ENCODE measurements at places on chromosomes 3 and 15.
A peak's percentile ranks its signal among the peaks of the same experiment; 100 is the strongest.

DNA sequence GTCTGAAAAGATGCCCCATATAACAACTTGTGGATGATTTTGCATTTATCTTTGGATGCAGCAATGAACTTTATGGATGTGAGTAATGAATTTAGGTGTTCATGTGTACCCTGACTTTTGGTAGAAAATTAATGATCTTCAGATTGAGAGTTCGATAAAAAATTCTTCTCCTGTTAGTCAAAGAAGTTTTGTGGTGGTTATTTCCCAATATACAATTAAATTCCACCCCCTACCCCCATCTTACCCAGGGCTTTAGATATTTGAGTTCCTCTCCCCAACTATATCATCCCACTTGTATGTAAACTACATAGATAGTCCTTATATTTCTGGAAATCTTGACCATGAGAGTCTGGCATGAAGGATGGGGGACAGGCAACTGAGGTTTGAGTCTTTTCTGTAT is 126.1 kb upstream of the ALDH1A3 start:
- no peak for DNase-seq
- H3K27me3 ChIP-seq, result no peaks in the 10 kb centered on the region
- H3K36me3 ChIP-seq, result no peaks in the 10 kb centered on the region
- H3K4me1 ChIP-seq, result no peaks in the 10 kb centered on the region

GRCh38 chr3:140117096-140117526 is 182.1 kb downstream of the CLSTN2 start:
- no peaks in the 10 kb centered on the region for H3K27me3 ChIP-seq
- H3K27ac ChIP-seq, result no peak overlapping the region
- H3K4me1 ChIP-seq, result peaks cover 10% of the 10 kb centered on the region
- no peak overlapping the region for H3K4me3 ChIP-seq
- DNase-seq, result no peak
- H3K36me3 ChIP-seq, result no peaks in the 10 kb centered on the region

DNA sequence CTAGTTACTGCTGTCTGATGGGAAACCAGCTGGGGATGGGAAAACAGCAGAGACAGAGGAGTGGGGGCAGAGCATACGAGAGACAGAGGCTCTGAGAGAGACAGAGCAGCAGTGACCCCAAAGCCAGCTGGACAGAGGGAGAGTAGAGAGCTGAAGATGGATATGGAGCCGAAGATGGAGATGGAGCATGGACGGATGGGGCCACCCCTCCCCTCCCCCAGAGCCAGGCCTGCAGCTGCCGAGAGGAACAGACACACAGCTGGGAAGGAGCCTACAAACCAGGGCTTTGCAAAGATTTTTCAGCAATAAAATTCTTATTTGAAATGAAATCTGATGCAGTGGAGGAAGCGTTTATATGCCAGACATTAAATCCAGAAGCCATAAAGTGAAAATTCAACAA is 167.6 kb upstream of the LINGO1 start:
- H3K4me1 ChIP-seq, result no peaks in the 10 kb centered on the region
- H3K27me3 ChIP-seq, result no peaks in the 10 kb centered on the region
- no peak overlapping the region for H3K27ac ChIP-seq

GRCh38 chr3:11619946-11620652 is 23.6 kb downstream of the VGLL4 start:
- no peak overlapping the region for H3K27ac ChIP-seq
- no peaks in the 10 kb centered on the region for H3K27me3 ChIP-seq
- no peak overlapping the region for H3K4me3 ChIP-seq
- peaks cover 89% of the 10 kb centered on the region for H3K4me1 ChIP-seq
- no peak for DNase-seq

- peaks cover 17% of the 10 kb centered on the region for H3K4me1 ChIP-seq
- DNase-seq, result no peak
These were observed 179.8 kb downstream of the GHSR start for GRCh38 chr3:172268425-172268824.

DNA sequence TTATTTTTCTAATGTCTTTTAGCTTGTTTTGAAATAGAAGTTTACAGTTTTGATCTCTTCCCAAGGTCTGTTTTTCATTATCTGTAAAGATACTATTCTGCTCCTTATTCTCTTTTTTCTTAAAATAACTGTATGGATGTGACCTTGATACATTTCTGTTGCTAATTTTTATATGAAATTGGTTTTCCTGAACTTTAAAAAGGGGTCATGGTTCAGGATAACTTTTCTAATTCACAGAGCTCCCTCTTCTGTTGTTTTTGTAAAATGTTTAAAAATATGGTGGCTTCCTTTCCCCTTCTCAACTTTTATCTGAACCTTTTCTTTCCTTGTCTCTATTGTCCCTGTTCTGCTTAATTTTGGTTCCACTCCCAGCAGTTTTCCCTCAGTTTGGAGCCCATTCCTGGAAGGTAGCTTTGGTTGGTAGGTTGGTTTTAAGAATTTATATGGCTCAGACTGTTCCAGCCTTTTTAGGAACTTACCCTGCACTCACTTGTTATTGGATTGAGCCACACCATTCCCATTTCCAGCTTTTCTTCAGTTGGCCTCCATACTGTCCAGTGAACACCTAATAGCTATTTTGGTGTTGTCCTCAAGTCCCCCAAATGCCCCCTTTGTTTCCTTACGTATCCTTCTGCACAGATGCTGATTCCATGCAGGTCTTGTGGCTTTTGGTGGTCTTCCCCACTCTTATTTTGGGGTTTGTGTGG is 70.3 kb downstream of the SLMAP start:
- H3K4me1 ChIP-seq, result peaks cover 27% of the 10 kb centered on the region
- H3K27ac ChIP-seq, result no peak overlapping the region
- DNase-seq, result no peak
- no peak overlapping the region for H3K4me3 ChIP-seq

GRCh38 chr3:46468753-46469600 is 4.3 kb upstream of the LTF start:
- peak; percentile 28 for DNase-seq
- no peak overlapping the region for H3K27ac ChIP-seq
- no peaks in the 10 kb centered on the region for H3K36me3 ChIP-seq
- H3K4me1 ChIP-seq, result no peaks in the 10 kb centered on the region

DNA sequence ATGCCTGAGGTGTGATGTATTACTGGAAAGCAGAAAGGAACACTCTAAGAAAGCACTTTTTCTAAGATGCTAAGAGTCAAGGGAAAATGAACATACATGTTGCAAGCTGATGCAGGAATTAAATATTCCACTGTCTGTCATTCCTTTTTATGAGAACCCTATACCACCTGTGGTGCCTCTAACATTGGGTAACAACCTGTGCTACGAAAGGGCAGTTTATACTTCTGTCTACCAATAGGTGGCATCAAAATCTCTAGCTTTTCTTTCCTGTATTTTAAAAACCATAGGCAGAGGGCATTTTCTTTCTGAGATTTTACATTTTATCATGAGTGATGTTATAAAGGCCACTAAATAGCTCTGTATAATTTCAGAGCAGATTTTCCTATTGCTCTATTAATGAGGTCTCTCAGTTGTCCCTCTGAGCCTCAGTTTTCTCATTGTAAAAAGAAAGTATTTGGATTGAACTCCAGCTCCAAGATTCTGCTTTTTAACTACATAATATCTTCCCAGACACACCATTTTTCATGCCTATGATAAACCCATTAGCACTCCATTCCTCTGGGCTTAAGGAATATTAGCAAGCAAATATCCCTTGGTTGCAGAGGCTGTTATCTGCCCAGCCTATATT is 3.5 kb upstream of the CPNE4 start:
- H3K4me1 ChIP-seq, result peaks cover 11% of the 10 kb centered on the region
- H3K36me3 ChIP-seq, result no peaks in the 10 kb centered on the region
- H3K4me3 ChIP-seq, result no peak overlapping the region

- H3K36me3 ChIP-seq, result no peaks in the 10 kb centered on the region
- no peak for DNase-seq
- no peak overlapping the region for H3K4me3 ChIP-seq
- H3K27ac ChIP-seq, result no peak overlapping the region
These were observed 45.2 kb downstream of the SCN5A start for GRCh38 chr3:38604246-38604645.

GRCh38 chr3:7953449-7954014 is 548.1 kb upstream of the LMCD1 start:
- DNase-seq, result no peak
- no peaks in the 10 kb centered on the region for H3K36me3 ChIP-seq
- no peaks in the 10 kb centered on the region for H3K4me1 ChIP-seq
- H3K27me3 ChIP-seq, result no peaks in the 10 kb centered on the region
- H3K4me3 ChIP-seq, result no peak overlapping the region
- H3K27ac ChIP-seq, result no peak overlapping the region

DNA sequence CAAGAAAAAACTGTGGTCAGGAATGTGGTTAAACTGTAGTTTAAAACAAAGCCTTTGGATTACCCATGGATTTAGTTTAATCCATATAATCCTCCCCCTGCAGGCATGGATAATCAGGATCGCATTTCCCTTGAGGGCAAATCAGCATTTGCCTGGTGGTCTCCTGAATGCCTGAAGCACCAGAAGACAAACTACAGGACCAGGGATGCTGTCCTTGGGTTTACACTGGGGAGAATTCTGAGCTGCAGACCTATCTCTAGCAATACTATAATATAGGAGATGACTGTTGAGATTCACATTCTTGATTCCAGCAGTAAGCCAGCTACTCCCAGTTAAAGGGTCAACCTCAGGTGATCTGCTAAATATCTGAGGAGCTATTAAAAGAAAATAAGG is 10.6 kb downstream of the PIK3CB start:
- H3K4me1 ChIP-seq, result peaks cover 8% of the 10 kb centered on the region
- DNase-seq, result no peak
- H3K36me3 ChIP-seq, result no peaks in the 10 kb centered on the region
- H3K27me3 ChIP-seq, result no peaks in the 10 kb centered on the region
- H3K27ac ChIP-seq, result no peak overlapping the region
- no peak overlapping the region for H3K4me3 ChIP-seq

DNA sequence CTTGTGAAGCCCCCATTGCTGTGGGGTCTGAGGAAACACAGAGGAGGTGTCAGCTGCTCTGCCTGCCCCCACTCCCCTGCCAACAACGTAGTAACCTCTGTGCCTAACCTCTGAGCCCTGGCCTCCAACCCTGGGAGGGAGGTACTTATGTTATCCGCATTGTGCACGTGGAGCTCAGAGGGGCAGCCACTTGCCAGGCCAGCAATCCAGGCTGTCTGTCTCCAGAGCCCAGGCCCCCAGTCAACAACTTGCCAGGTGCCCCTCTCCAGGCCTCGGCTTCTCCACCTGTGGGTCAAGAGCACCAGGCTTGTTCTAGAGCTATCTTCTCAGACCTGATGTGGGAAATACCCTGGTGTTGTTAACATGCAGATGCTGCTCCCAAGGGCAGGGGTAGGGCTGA is 2.7 kb downstream of the TPRA1 start:
- no peaks in the 10 kb centered on the region for H3K27me3 ChIP-seq
- no peaks in the 10 kb centered on the region for H3K36me3 ChIP-seq
- peak overlapping the region; percentile 95 for H3K27ac ChIP-seq
- no peak overlapping the region for H3K4me3 ChIP-seq

DNA sequence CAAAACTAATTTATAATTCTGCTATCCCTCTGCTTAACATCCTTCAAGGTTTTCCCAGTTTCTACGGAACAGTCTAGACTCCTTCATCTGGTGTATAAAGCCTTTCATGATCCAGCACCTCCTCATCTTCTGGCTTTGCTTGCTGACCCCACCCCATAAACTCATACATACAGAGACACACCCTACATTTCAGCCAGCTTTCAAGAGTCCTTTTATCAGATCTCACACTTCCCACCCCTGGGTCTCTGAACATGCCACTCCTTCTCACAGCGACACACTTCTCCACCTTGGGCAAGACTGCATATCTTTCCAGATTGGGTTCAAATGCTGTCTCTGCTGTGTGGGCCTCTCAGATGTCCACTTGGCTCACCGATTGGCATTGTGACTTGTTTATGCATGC is 166.8 kb upstream of the LPP start:
- DNase-seq, result no peak
- no peak overlapping the region for H3K27ac ChIP-seq
- H3K4me1 ChIP-seq, result no peaks in the 10 kb centered on the region
- no peak overlapping the region for H3K4me3 ChIP-seq
- H3K36me3 ChIP-seq, result no peaks in the 10 kb centered on the region

- H3K36me3 ChIP-seq, result no peaks in the 10 kb centered on the region
- DNase-seq, result peak; percentile 55
- H3K27me3 ChIP-seq, result no peaks in the 10 kb centered on the region
- no peaks in the 10 kb centered on the region for H3K4me1 ChIP-seq
- H3K4me3 ChIP-seq, result no peak overlapping the region
- no peak overlapping the region for H3K27ac ChIP-seq
These were observed 8.7 kb downstream of the SPSB4 start for GRCh38 chr3:141059816-141060215.

GRCh38 chr15:88954431-88955277 is 41.5 kb upstream of the MFGE8 start:
- DNase-seq, result peak; percentile 67
- no peak overlapping the region for H3K4me3 ChIP-seq
- no peak overlapping the region for H3K27ac ChIP-seq
- H3K4me1 ChIP-seq, result no peaks in the 10 kb centered on the region

- H3K36me3 ChIP-seq, result no peaks in the 10 kb centered on the region
- peaks cover 38% of the 10 kb centered on the region for H3K4me1 ChIP-seq
- DNase-seq, result no peak
- no peaks in the 10 kb centered on the region for H3K27me3 ChIP-seq
- H3K27ac ChIP-seq, result peak overlapping the region; percentile 42
These were observed 1.4 kb downstream of the NDUFB4 start for GRCh38 chr3:120597445-120598049.

DNA sequence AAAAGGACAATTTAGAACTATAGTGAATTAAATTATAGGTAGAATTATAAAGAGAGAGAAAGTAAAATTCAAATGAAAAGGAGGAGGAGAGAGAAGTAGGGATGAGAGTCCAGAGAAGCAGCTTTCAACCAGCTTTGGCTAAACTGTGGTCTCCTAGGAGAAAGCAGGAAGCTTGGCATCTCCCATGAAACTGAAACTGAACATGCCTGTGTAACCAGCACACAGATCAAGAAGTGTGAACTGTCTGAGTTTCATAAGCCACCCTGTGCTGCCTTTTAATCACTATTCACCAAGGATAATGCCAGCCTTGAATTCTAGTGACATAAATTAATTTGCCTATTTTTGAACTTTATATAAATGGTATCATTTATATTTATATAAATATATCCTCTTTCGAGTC is 128.5 kb downstream of the MYRIP start:
- DNase-seq, result no peak
- no peak overlapping the region for H3K4me3 ChIP-seq
- no peaks in the 10 kb centered on the region for H3K27me3 ChIP-seq
- no peaks in the 10 kb centered on the region for H3K36me3 ChIP-seq
